ENCODE measurements at places on chromosomes 13 and 19.

DNA sequence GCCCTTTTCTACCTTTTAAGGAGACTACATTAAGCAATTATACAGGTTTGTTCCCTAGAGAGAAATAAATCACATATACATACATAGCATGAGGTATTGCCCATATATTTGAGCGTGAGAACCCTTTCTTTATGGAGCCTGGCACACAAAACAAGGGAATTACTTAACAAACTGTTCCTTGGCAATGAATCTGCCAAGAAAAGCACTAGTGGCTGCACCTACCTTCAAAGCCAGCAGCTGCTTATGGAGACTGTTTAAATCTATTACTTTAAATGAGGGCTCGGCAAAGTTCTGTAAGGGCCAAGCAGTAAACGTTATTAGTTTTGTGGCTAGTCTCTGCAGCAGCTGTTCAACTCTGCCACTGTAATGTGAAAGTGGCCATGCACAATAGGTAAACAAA lies 7.0 kb downstream of the RFX1 start:
- no peak for DNase-seq
- no peak overlapping the region for H3K27ac ChIP-seq
- H3K36me3 ChIP-seq: no peaks in the 10 kb centered on the region
- H3K27me3 ChIP-seq: no peaks in the 10 kb centered on the region
- H3K4me3 ChIP-seq: no peak overlapping the region

DNA sequence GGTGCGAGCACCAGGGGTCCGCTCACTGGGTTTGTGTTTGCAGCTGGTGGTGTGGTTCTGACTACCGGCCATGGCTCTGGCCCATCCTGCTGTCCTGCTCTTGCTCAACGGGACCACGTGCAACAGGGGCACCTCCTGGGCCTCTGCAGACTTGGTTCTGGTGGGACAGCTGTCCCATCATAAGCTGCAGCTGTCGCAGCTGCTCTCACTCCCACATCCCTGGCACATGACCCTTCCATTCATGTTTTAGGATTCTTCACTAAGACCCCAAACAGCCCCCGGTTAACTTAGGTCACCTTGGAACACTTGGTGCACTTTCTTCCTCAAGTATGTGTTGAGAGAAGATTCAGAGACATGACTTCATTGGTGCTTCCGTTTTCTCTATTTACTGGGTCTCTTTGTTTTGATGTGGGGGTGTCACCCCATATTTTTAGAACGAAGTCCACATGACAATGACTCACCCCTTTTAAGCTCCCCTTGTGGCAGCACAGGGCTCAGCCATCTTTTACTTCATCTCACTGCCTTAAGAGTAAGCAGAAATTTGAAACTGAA lies 68.4 kb upstream of the ARHGEF7 start:
- no peak for DNase-seq
- H3K27ac ChIP-seq: no peak overlapping the region
- no peak overlapping the region for H3K4me3 ChIP-seq

DNA sequence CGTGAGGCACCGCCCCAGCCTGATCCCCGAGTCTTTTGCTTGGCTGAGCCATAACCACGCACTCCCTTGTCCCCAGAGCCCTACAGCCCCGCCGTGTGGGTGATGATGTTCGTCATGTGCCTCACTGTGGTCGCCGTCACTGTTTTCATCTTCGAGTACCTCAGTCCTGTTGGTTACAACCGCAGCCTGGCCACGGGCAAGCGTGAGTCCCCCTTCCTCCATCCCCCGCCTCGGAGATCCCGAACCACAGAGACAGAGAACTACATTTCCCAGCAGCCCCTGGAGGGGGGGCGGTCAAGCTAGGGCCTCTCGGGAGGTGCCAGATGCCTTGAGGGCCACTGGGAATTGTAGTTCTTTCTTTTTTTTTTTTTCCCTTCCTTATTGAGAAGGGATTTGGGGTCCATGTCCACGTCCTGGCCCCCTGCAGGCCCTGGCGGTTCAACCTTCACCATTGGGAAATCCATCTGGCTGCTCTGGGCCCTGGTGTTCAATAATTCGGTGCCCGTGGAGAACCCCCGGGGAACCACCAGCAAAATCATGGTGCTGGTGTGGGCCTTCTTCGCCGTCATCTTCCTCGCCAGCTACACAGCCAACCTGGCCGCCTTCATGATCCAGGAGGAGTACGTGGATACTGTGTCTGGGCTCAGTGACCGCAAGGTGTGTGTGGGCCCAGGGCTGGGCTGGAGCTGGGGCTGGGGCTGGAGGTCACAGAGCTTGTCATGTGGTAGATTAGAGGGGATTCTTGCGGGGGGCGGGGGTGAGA lies 25.9 kb downstream of the GRIN2D start:
- H3K27me3 ChIP-seq: peaks cover 4% of the 10 kb centered on the region
- H3K27ac ChIP-seq: no peak overlapping the region
- no peaks in the 10 kb centered on the region for H3K36me3 ChIP-seq
- DNase-seq: no peak
- H3K4me3 ChIP-seq: no peak overlapping the region

- no peaks in the 10 kb centered on the region for H3K4me1 ChIP-seq
- no peak overlapping the region for H3K4me3 ChIP-seq
- no peak for DNase-seq
Observed at GRCh38 chr19:45364696-45365095, 5.7 kb downstream of the ERCC2 start.

DNA sequence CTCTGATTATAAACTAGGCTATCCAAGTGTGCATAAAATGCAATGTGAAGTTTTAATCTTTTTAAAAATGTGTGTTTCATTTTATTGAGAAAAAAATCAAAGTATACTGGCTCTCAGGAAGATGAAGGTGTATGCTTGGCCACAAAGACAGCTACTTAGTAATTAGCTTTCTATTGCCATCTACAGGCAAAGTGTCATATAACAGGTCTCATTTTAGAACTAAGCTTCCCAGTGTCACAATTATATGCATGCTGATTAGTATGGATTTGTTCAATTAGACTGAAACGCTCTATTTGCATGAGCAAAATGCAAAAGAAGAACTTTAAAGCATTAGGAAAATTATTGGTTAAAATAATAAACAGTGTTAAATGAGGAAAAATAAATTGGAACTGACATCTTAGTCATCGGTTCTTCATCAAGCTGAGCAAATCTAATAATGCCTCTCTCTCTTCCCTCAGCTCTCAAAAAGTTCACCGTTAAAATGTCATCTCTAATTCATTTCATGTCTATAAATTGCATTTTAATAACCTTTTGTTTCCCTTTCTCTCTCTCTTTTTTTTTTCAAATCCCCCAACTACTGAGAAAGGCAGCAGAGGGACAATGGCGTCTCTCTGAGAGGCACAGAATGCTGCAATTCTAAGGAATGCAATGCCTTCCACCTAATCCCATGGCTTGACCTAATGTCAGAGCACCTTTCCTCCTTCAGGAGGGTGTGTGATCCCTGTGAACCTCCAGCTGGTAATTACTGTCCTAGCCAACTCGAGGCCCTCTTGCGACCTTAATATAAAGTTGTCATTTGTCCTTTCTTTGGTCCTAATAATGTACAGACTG lies 313.1 kb upstream of the MAB21L1 start:
- no peaks in the 10 kb centered on the region for H3K27me3 ChIP-seq
- no peak overlapping the region for H3K27ac ChIP-seq
- DNase-seq: no peak
- H3K4me1 ChIP-seq: no peaks in the 10 kb centered on the region
- H3K4me3 ChIP-seq: no peak overlapping the region

- no peak overlapping the region for H3K4me3 ChIP-seq
- no peaks in the 10 kb centered on the region for H3K36me3 ChIP-seq
- DNase-seq: no peak
Observed at GRCh38 chr13:23050126-23050525, 130.7 kb upstream of the SGCG start.

- peaks cover 10% of the 10 kb centered on the region for H3K36me3 ChIP-seq
- H3K4me1 ChIP-seq: no peaks in the 10 kb centered on the region
- H3K27ac ChIP-seq: no peak overlapping the region
- DNase-seq: no peak
- no peaks in the 10 kb centered on the region for H3K27me3 ChIP-seq
- no peak overlapping the region for H3K4me3 ChIP-seq
Observed at GRCh38 chr19:17170538-17171297, 44.4 kb upstream of the USE1 start.

- H3K4me3 ChIP-seq: no peak overlapping the region
- H3K27ac ChIP-seq: peak overlapping the region; percentile 98
- H3K4me1 ChIP-seq: peaks cover 13% of the 10 kb centered on the region
Observed at GRCh38 chr19:42271861-42272534, 2.9 kb downstream of the CIC start.

DNA sequence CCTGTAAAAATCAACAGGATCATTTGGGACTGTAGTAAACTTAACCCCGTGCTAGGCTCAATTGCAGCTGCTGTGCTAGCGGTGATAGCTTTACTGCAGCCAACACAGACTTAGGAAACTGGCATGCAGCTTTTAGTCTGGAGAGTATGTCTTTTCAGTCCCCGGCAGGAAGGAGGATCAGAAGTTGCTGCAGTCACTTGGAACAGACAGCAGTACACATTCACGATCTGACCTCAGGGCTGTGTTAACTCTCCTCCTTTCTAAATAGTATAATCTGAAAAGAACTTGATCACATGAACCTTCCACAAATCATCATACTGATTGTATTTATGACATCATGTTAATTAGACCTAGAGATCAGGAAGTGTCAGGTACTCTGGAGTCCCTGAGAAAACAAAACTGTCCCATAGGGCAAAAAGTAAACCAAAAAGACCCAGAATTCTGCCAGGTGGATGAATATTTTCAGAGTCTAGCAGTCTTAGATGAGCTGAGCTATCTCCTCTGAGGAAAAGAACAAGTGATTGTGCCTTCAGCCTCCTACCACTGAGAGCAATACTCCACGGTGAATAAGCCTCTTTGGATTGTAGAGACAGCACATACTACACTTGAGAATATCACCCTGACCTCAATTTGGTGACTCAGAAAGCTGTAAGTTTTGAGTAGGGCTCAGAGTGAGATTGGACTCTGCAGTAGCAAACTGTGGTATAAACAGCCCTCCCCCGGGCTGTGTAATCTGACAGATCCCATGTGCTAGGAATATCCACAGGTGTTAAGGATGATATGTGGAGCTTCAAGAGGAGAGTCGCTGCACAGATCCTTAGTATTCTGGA lies 181.0 kb upstream of the GPR12 start:
- no peak for DNase-seq
- no peaks in the 10 kb centered on the region for H3K4me1 ChIP-seq
- no peaks in the 10 kb centered on the region for H3K27me3 ChIP-seq
- H3K36me3 ChIP-seq: no peaks in the 10 kb centered on the region
- no peak overlapping the region for H3K4me3 ChIP-seq

DNA sequence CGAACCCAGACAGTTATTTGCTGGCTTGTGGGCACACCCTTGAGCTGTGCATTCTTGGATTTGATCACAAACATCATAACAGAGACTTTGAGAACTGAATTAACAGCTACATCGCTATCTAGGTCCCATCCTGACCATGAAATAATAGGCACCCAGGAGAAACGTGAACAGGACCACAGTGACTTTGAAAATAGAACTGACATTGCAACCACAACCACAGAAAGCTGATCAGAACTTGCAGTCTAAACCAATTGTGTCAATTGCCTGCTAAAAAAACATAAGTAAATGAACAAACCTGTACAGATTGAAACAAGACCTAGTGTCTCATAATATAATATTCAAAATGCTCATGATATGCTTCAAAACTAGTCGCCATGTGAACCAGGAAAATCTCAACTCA lies 18.3 kb upstream of the KATNAL1 start:
- H3K36me3 ChIP-seq: no peaks in the 10 kb centered on the region
- H3K4me1 ChIP-seq: no peaks in the 10 kb centered on the region
- no peak for DNase-seq
- H3K27ac ChIP-seq: no peak overlapping the region

- H3K4me1 ChIP-seq: peaks cover 2% of the 10 kb centered on the region
- no peaks in the 10 kb centered on the region for H3K36me3 ChIP-seq
- no peak overlapping the region for H3K4me3 ChIP-seq
- DNase-seq: no peak
- H3K27me3 ChIP-seq: no peaks in the 10 kb centered on the region
- H3K27ac ChIP-seq: no peak overlapping the region
Observed at GRCh38 chr13:111011899-111012298, 97.0 kb upstream of the ANKRD10 start.

GRCh38 chr13:93534181-93534700 lies 307.6 kb downstream of the GPC6 start:
- no peaks in the 10 kb centered on the region for H3K36me3 ChIP-seq
- no peak overlapping the region for H3K27ac ChIP-seq

DNA sequence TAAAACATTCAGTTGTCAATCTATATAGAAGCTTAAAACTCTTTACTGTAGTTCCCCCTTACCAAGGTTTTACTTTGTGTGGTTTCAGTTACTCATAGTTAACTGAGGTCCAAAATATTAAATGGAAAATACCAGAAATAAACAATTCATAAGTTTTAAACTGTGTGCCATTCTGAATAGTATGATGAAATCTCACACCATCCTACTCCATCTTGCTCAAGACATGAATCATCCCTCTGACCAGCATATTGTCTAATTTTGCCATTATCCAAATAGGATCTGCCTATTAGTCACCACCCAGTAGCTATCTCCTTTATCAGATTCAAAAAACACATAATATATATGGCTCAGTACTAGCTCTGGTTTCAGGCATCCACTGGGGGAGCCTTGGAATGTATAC lies 22.4 kb downstream of the ZNF571 start:
- H3K36me3 ChIP-seq: peaks cover 9% of the 10 kb centered on the region
- H3K27me3 ChIP-seq: no peaks in the 10 kb centered on the region
- H3K4me1 ChIP-seq: no peaks in the 10 kb centered on the region
- DNase-seq: no peak
- H3K27ac ChIP-seq: no peak overlapping the region

DNA sequence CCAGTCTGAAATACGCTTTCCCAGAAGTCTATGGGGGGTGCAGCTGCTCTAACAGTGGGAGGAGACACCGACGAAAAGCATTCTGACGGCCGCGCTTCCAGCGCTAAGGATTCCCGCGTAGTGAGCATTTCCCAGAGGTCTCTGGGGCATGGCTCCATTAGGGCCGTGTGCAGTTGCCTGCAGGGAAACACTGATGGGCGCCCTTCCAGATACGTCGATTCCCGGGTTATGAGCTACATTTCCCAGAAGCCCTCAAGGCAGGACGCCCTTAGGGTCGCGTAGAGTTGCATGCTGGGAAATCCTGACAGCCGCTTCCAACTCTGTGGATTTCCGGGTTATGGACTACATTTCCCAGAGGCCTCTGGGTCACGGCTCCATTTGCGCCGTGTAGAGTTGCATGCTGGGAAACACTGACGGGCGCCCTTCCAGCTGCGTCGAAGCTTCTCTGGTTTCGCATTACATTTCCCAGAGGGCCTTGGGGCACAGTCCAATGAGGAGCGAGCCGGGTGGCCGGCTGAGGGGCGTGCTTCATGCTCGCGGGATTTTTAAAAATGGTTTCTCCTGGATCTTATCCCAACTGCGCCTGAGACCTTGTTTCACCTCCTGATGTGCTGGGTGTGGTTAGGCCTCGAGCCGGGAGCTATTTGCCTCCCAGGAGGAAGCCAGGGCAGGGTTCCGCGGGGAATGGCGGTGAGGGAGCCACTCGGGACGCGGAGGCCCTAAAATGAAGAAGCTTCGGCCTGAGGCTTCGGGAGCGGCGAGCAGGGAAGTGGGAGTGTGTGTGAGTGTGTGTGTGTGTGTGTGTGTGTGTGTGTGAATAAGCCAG lies 17.2 kb upstream of the ZNF331 start:
- no peaks in the 10 kb centered on the region for H3K4me1 ChIP-seq
- DNase-seq: peak; percentile 94
- H3K27ac ChIP-seq: peak overlapping the region; percentile 90
- H3K36me3 ChIP-seq: no peaks in the 10 kb centered on the region
- H3K27me3 ChIP-seq: no peaks in the 10 kb centered on the region

- no peaks in the 10 kb centered on the region for H3K27me3 ChIP-seq
- DNase-seq: no peak
- no peaks in the 10 kb centered on the region for H3K4me1 ChIP-seq
- no peak overlapping the region for H3K27ac ChIP-seq
- H3K36me3 ChIP-seq: no peaks in the 10 kb centered on the region
- no peak overlapping the region for H3K4me3 ChIP-seq
Observed at GRCh38 chr19:6778386-6778785, 5.9 kb downstream of the VAV1 start.

All from breast epithelium (tissue), 4 donors.